Gastroesophageal sphincter (tissue), 4 donors: ENCODE measurements at places on chromosomes 16 and 17. TPM values are rescaled to one million over a fixed set of nuclear protein-coding genes. Genes with fewer than 3 reads are reported as not detected.

Gene NPIPA5
- total RNA-seq = 37.6 TPM

GRCh38 chr17:58247511-58248363 is 9.4 kb downstream of the LPO start:
- ATAC-seq = no peak

DNA sequence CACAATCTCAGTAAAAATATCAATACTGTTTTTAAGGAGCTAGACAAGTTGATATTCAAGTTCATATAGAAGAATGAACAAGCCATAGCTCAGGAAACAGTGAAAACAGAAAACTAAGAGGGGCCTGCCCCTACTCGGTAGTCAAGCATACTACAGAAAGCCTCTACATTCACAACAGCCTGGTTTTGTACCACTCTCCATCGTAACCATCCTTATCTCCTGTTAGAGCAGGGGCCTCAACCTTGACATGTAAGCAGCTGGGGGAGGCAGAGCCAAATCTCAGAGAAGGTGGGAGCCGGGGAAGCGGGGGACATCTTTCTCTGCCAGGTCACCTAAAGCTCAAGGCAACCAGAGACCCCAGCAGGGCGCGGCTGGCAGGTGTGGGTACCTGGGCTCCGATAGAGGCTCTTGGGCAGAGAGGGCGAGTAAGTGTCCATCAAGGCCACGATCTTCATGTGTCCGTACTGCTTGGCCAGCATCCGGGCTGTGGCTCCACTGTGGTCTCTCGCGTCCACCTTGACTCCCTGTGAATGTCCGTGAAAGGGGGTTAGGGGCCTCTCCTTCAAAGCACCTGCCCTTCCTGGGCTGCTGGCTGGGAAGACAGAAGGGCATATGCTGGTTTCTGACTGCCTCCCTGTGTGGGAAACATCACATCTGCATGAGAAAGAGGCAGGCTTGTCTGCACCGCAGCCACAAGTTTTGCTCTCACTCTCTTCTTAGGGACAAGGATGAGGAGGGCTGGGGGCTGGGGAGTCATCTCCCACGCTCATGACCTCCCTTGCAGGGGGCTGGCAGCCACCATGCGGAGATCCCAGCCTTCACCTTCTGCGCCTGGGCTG is 20.2 kb downstream of the ANKS3 start:
- ATAC-seq = no peak

GRCh38 chr16:49704586-49705155 is 151.2 kb downstream of the ZNF423 start:
- ATAC-seq = no peak

Gene SOCS7
- total RNA-seq = 16.0 TPM

DNA sequence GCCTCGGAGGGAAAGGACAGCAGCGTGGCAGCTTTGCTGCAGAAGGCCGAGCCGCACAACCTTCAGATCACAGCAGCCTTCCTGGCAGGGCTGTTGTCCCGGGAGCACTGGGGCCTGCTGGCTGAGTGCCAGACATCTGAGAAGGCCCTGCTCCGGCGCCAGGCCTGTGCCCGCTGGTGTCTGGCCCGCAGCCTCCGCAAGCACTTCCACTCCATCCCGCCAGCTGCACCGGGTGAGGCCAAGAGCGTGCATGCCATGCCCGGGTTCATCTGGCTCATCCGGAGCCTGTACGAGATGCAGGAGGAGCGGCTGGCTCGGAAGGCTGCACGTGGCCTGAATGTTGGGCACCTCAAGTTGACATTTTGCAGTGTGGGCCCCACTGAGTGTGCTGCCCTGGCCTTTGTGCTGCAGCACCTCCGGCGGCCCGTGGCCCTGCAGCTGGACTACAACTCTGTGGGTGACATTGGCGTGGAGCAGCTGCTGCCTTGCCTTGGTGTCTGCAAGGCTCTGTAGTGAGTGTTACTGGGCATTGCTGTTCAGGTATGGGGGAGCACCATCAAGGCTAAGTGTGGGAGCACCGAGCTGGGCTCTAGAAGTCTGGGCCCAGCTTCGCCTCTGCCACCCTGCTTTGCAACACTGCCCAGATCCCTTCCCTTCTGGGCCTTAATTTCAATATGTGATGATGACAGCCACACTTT is 18.6 kb downstream of the NOD2 start:
- peak; percentile 13 for ATAC-seq

DNA sequence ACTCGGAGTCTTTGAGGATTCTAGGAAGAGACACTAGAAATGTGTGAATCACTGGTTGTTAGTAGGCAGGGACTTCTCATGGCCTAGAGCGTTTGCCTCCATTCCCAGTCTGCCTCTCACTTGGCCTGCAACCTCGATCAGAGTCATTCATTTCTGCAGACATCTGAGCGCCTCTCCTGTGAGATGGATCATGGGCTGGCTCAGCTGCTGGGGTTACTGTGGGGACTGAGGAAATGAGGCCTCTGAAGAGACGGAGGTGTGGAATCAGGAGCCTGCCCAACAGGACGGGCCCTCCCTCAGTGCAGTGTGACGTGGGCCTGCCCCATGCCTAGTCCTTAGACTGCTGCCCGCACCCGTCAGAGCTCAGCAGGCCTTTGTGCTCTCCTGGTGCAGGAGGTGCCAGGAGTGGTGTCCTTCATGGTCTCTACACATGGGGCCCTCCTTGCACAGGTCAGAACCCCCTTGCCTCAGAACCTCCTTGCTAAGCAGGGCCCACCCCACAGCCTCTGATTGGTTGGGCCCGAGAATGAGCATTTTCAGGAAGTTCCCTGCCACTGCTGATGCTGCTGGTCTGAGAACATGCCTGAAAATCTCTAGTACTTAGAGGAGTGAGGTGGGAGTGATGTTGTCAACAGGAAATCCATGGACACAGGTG is 99.4 kb downstream of the NPIPB11 start:
- no peak for ATAC-seq

- ATAC-seq = peak; percentile 99
Observed at GRCh38 chr16:4846901-4847773, at the start of the genes GLYR1 and UBN1. TSS of gene GLYR1 (minus strand) at chr16:4847288. CDS start at chr16:4847265, 23 bp downstream. TSS of gene UBN1 (plus strand) at chr16:4847481. CDS start at chr16:4852918, 5,437 bp downstream.

Gene IKZF3
- total RNA-seq = 0.69 TPM

GRCh38 chr17:39082482-39082881 is 69.0 kb downstream of the PLXDC1 start:
- ATAC-seq = peak; percentile 66

Gene PLLP
- 8.4 TPM for total RNA-seq

GRCh38 chr17:67813803-67814180 is 11.5 kb upstream of the BPTF start:
- no peak for ATAC-seq

Gene MMP28
- 78.4 TPM for total RNA-seq

Gene ZNF267
- 8.7 TPM for total RNA-seq

DNA sequence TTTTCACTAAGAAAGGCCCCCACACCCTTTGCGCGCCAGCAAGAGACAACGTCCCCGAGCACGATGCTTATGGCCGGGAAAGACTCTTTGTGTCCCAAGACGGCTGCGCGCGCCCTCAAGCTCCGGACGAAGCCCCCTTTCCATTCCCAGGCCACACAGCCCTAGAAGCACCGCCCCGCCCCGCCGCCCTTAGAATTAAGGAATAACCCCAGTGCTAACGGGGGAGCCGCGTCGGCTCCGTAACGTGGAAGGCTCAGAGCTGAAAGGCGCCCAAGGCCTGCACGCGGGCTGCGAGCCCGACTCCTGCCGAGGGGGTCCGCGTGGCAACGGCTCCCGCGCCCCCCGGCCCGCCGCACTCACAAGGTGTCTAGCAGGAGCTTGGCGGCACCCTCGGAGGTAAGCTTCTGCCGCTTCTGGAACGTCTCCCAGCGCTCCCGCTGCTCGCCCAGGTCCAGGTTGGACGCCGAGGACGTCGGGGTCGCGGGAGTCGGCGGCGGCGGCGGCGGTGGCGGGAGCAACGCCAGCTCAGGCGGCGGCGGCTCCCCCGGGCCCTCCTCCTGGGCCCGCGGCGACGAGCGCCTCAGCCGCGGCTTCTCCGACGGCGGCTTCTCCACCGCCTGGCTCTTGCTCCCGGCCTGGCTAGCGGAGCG is 477 bp downstream of the CENPV start:
- ATAC-seq = peak; percentile 76

GRCh38 chr16:11915114-11915643 is 577 bp downstream of the GSPT1 start:
- peak; percentile 17 for ATAC-seq

GRCh38 chr16:61887903-61888302 is 148.3 kb downstream of the CDH8 start:
- ATAC-seq = no peak

GRCh38 chr17:17780922-17781590 is 55.7 kb downstream of the SREBF1 start:
- peak; percentile 32 for ATAC-seq

DNA sequence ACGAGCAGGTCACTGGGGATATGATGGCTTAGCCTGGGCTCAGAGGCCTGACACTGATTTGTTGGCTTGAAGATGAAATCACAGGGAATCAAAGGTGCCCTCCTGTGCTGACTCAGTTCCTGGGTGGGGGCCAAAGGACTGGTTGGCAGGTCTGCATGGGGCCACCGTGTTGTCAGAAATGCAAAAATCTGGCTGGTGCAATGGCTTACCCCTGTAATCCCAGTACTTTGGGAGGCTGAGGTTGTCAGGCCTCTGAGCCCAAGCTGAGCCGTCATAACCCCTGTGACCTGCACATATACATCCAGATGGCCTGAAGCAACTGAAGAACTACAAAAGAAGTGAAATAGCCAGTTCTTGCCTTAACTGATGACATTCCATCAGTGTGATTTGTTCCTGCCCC is 314.2 kb downstream of the WWOX start:
- no peak for ATAC-seq

DNA sequence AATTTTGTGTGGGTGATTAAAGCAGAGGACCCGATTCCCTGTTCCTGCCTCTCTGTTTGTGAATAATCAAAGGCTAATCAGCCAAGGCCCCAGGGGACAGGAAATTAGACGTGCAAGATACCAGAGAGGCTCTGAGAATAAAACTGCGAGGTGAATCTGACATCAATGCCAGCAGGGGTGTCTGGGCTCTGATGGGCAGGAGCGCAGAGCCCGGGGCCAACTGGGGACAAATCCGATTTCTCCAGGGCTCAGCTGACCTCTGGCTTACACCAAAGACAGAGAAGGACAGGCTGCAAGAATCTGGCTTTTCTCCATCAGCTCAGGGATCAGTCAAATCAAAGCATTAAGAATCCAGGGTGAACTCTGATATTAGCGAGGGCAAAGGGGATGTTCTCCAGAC is 174.3 kb downstream of the XYLT1 start:
- no peak for ATAC-seq

Gene CACNG5
- total RNA-seq = not detected

- ATAC-seq = no peak
Observed at GRCh38 chr16:80852261-80852872, 48.0 kb upstream of the CDYL2 start.

DNA sequence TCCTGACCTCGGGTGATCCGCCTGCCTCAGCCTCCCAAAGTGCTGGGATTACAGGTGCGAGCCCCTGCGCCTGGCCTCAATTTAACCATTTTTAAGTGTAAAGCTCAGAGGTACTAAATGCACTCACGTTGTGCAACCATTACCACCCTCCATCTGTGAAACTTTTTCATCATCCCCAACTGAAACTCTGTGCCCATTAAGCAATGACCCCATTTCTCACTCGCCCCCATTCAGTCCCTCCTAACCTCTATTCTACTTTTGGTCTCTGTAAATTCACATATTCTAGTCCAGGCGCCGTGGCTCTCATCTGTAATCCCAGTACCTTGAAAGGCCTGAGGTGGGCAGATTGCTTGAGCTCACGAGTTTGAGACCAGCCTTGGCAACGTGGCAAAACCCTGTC is 8.3 kb upstream of the SPNS3 start:
- no peak for ATAC-seq

Gene IRX6
- not detected for total RNA-seq

- no peak for ATAC-seq
Observed at GRCh38 chr17:226108-227077, 44.9 kb upstream of the DOC2B start.

Gene P4HB
- total RNA-seq = 306 TPM

Gene TM4SF5
- not detected for total RNA-seq

Gene ZACN
- total RNA-seq = not detected

- no peak for ATAC-seq
Observed at GRCh38 chr16:9092978-9093344, 1.5 kb downstream of the HAPSTR1 start.

Gene PPP1R9B
- total RNA-seq = 38.1 TPM

DNA sequence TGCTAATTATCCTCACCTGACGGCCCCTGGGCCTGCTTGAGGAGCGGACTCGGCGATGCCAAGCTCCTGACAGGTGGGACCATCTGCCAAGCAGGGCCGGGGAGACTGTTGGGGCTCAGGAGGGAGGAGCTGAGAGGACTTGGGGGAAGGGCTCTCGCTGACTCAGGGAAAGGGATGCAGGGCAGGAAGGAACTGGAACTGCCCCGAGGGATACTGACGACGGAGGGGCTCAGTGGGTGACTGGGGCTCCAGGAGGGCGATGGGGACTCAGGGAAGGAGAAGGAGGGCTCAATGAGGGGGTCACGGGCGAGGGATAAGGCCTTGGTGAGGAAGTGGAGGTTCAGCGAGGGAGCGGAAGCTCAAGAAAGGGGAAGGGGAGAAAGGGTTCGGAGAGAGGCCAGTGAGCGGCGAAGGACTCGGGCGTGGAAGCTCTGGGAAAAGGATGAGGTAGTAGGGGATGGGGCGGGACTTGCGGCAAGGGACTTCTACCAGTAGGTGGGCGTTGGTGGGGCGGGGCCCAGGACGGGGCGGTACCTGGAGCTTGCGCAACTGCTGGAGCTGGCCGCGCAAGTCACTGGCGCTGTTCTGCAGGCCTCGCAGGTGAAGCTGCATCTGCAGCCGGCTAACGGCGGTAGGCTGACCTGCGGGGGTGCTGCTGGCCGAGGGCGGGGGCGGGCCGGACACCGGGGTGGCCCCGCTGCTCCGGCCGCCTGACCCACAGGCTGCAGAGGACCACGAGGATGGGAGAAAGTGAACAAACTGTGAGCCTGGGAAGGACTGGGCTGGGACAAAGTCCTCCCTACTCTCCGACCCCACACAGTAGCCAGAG is 46.5 kb downstream of the SRCIN1 start:
- ATAC-seq = peak; percentile 40

Gene TBC1D28
- total RNA-seq = not detected

Gene CNTROB
- total RNA-seq = 31.8 TPM

Gene ATAD5
- total RNA-seq = 1.7 TPM

- no peak for ATAC-seq
Observed at GRCh38 chr17:30554839-30555751, 77.9 kb downstream of the GOSR1 start.
